ENCODE measurements at places on chromosomes 6 and 20.

- DNase-seq: no peak
Measured at GRCh38 chr6:163892824-163893561, 478.5 kb downstream of the QKI start.

DNA sequence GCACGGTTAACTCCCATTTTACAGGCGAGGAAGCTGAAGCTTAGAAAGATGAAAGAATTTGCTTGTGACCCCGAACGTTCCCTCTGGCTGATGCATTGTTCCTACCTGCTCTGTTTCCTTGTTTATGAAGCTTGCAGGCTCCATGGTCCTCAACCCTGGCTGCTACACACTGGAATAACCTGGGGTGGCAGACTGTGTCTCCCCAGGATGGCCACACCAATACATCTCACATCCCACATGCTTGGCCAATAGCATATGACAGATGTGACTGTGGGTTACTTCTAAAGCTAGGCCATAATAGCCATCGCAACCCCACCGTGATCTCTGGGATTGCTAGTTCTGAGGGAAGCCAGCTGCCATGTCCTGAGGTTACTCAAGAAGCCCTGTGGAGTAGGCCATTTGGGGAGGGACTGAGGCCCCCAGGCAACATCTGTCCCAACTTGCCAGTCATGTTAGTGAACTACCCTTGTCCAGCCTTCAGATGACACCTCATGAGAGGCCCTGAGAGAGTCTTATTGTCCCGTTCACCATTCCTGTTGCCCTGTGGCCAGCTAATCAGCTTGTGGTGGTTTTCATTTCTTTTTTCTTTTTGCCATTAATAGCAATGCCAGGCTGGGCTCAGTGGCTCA, 6.7 kb upstream of the FAM110A start:
- DNase-seq: no peak

- no peak for DNase-seq
Measured at GRCh38 chr20:56352345-56353055, 6.3 kb upstream of the FAM210B start.

DNA sequence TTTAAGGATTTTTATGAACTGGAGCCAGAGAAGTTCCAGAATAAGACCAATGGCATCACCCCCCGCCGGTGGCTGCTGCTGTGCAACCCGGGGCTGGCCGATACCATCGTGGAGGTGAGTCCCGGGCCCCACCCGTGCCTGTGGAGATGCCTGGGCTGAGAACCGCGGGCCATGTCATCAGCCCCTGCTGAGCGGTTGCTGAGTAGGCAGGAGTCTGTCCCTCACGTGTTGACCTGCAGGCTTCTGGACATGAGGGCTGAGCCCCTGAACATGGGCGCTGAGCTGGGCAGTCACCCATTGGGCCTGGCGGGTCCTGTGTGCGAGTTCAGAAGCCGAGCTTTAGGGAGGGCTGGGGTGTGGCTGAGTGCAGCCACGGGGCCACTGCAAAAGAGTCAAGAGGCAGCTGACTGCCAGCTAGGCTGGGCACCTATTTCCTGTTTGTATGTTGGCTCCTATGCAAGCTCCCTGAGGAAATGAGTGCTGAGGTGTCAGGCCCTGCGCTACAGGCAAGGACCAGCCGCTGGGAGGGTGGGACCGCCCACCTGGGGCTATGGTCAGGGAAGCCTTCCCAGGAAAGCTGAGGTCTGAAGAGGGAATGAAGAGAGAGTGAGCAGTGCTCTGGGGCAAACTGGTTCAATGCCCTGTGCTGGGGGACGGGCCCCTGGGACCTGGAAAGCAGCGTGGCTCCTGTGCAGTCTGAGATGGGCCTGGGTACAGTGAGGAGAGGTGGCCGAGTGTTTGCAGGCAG, 34.3 kb downstream of the PYGB start:
- DNase-seq: no peak

DNA sequence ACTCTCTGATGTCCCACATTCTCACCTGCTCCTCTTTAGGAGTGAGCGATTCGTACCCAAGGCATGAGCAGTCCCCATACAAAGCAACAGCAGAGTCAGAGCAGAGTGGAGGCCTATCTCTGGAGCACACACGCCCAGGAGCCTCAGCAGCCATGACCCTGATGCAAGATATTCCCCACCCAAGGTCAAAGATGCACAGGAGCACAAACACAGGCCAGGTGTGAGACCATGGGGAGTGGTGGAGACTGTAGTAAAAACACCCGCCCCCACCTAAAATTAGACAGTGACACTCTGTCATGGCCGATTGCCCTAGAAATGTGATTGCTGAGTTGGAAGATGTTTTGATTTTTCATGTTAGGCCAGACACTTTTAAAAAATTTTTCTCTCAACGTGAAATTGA, 21.4 kb downstream of the RRBP1 start:
- DNase-seq: no peak

- DNase-seq: peak; percentile 70
Measured at GRCh38 chr6:32952817-32953739, at the start of gene HLA-DMA. Gene HLA-DMA (minus strand): TSS chr6:32953097. CDS start chr6:32953036, 61 bp downstream.

DNA sequence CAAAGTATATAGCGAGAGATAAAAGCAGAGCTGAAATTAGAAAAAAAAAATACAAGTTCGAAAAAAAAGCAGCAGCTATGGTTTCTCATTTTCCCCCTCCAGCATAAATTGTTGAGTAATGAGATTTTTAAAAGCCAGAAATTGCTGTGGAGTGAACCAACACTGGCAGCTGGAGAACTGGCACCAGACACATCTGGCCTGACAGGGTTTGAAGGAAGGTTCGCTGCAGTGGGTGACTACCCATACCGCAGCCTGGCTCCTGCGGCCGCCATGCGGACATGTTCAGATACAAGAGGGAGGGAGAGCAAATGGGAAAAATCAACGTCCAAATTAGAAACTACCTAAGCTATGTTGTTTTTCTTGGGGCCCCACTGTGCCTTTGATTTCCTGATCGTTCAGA, 3.3 kb downstream of the APCDD1L start:
- no peak for DNase-seq

- no peak for DNase-seq
Measured at GRCh38 chr6:51927450-51927849, 160.0 kb downstream of the PKHD1 start.

DNA sequence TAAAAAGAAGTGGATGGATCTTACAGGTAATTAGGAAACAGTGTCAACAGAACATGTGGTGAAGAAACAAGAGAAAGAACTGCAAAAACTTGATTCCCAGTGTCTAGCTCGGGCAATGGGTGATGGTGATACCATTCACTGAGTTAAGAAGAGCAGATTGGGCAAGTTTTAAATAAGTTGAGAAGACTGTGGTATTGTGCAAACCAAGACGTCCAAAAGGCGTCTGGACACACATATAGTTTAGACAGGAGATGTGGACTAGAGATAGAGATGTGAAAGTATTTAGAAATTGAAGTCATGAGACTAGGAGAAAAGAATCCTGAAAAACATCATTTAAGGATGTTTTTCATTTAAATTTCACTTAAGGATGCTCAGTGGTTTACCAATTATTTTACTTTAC, 53.9 kb downstream of the CDK19 start:
- no peak for DNase-seq

All from GOT3 (cell line).